Body of pancreas (tissue), 4 donors: ENCODE measurements at places on chromosomes 6 and 20. TPM values are rescaled to one million over a fixed set of nuclear protein-coding genes. Genes with fewer than 3 reads are reported as not detected.

GLP1R gene
- total RNA-seq = 5.7 TPM

IMPG1 gene
- total RNA-seq = not detected

TSBP1 gene
- not detected for total RNA-seq

SLA2 gene
- 1.0 TPM for total RNA-seq

ECHDC1 gene
- total RNA-seq = 27.4 TPM

- no peaks in the 10 kb centered on the region for H3K27me3 ChIP-seq
- H3K36me3 ChIP-seq = no peaks in the 10 kb centered on the region
- H3K27ac ChIP-seq = no peak overlapping the region
- no peak for DNase-seq
Observed at GRCh38 chr20:48733296-48733790, 94.5 kb downstream of the PREX1 start.

- peak; percentile 53 for DNase-seq
- H3K27ac ChIP-seq = no peak overlapping the region
- H3K36me3 ChIP-seq = no peaks in the 10 kb centered on the region
Observed at GRCh38 chr6:52233975-52234823, 10.1 kb downstream of the IL17F start.

- H3K4me3 ChIP-seq = no peak overlapping the region
- H3K27me3 ChIP-seq = no peaks in the 10 kb centered on the region
- peak overlapping the region; percentile 96 for H3K27ac ChIP-seq
- peak; percentile 85 for DNase-seq
- no peaks in the 10 kb centered on the region for H3K36me3 ChIP-seq
Observed at GRCh38 chr20:47319517-47320252, 36.8 kb downstream of the ZMYND8 start.

DNA sequence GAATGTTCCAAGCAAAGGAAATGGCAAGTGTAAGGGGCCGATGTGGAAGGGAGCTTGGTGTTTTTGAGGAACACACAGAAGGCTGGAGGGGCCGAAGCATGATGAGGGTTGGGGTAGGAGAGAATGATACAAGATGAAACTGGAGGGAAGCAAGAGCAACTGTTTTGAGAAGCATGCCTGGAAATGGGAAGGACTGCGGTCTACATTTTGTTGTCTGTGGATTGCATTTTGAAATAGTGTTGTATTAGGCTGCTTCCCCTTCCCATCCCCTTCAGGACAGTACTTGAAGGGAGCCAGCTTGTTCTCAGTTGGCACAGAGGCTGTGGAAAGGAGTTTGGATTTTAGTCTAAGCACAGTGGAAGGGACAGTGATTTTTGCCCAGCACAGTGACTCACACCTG lies 2.2 kb downstream of the TM9SF4 start:
- H3K27me3 ChIP-seq = no peaks in the 10 kb centered on the region
- peaks cover 48% of the 10 kb centered on the region for H3K4me1 ChIP-seq
- peak; percentile 22 for DNase-seq
- no peaks in the 10 kb centered on the region for H3K36me3 ChIP-seq
- H3K4me3 ChIP-seq = no peak overlapping the region

DNA sequence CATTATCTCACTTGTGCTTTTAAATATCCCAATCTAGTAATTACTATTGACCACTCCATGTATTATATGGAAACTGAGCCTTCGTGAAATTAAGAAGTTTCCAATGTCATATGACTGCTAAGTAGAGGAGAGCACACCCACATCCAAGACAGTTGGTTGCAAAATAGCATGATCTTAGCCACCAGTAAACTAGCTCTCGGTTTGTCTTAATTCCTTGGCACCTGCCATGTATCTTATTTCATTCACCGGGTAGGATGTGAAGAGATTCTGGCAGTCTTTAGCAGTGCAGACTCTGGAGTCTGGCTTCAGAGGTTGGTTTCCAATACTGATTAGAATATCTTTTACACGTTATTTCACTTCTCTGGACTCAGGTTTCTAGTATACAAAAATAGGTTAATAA lies 270.3 kb downstream of the LAMA2 start:
- H3K4me1 ChIP-seq = no peaks in the 10 kb centered on the region
- no peak overlapping the region for H3K27ac ChIP-seq
- H3K36me3 ChIP-seq = no peaks in the 10 kb centered on the region

GRCh38 chr20:43665466-43666176 lies 1.3 kb upstream of the MYBL2 start:
- no peaks in the 10 kb centered on the region for H3K27me3 ChIP-seq
- H3K27ac ChIP-seq = no peak overlapping the region
- H3K36me3 ChIP-seq = no peaks in the 10 kb centered on the region

GRCh38 chr6:65700561-65700960 lies 6.5 kb downstream of the EYS start:
- H3K27me3 ChIP-seq = no peaks in the 10 kb centered on the region
- no peak for DNase-seq
- H3K27ac ChIP-seq = no peak overlapping the region
- H3K4me1 ChIP-seq = no peaks in the 10 kb centered on the region
- no peak overlapping the region for H3K4me3 ChIP-seq

DNA sequence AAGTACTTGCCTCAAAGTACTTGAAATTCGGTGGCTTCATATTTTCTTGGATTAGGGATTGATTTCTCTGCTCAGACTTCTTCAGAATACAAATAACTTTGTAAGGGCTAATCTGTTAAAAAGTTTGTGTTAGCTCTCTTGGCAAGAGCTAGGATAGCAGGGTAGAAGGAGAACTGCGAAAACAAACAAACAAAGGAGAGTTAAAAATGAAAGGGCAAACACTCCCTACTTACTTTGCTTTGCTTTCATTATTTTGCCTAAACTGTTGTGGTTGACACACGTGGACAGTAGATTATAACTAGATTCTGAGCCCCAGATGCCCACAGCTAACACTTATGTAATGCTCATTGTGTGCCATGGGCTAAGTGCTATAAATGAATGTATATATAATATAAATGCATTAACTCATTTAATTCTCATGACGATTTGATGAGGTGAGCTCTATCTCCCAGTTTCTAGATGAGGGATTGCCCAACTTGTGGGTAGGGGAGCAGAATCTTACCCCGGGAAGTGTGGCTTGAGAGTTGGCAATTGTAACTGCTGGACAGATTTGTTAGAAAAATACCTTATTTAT lies 48.7 kb downstream of the EYA4 start:
- H3K27ac ChIP-seq = no peak overlapping the region
- no peaks in the 10 kb centered on the region for H3K27me3 ChIP-seq
- no peak overlapping the region for H3K4me3 ChIP-seq
- no peaks in the 10 kb centered on the region for H3K4me1 ChIP-seq

DNA sequence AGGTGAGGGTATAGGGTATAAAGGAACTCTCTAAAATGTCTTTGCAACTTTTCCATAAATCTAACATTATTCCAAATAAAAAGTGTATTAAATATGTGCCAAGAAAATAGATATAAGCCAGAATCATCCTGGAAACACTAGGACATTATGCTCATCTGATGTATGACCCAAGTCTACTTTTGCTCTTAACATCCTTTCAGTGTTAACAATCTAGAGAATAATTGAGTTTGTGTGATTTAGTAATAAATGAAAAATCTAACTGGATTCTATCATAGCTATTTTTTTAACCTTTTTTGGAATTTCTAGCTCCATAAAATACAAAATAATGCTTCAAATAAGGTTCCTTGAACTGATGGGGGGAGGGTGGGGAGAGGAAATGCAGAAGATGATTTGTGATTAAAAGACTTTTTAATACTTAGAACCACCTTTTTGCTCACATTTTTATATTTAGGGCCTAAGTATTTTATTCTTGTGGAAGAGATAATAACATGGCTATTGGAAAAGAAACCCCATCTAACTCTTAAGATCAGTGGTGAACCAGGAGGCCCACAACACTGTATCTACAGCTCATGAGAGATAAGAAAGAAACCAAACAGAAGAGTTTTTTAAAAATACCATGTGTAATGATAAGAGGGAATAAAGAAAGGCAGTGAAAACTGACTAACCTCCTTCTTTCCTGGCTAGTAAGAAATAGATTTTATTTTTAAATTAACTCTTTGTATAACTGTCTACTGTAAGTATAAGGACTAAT lies 68.5 kb downstream of the PDSS2 start:
- H3K27ac ChIP-seq = no peak overlapping the region
- no peak for DNase-seq
- no peaks in the 10 kb centered on the region for H3K4me1 ChIP-seq
- no peak overlapping the region for H3K4me3 ChIP-seq
- H3K27me3 ChIP-seq = no peaks in the 10 kb centered on the region

- H3K36me3 ChIP-seq = no peaks in the 10 kb centered on the region
- H3K27me3 ChIP-seq = no peaks in the 10 kb centered on the region
- H3K27ac ChIP-seq = no peak overlapping the region
- H3K4me1 ChIP-seq = peaks cover 4% of the 10 kb centered on the region
- H3K4me3 ChIP-seq = no peak overlapping the region
Observed at GRCh38 chr20:33415948-33416347, 14.6 kb upstream of the CDK5RAP1 start.

- H3K4me3 ChIP-seq = no peak overlapping the region
- H3K4me1 ChIP-seq = no peaks in the 10 kb centered on the region
- DNase-seq = no peak
- H3K27ac ChIP-seq = no peak overlapping the region
- no peaks in the 10 kb centered on the region for H3K36me3 ChIP-seq
- no peaks in the 10 kb centered on the region for H3K27me3 ChIP-seq
Observed at GRCh38 chr6:12608016-12608860, 108.3 kb upstream of the PHACTR1 start.

- no peaks in the 10 kb centered on the region for H3K36me3 ChIP-seq
- H3K27ac ChIP-seq = no peak overlapping the region
- peaks cover 11% of the 10 kb centered on the region for H3K4me1 ChIP-seq
- H3K4me3 ChIP-seq = no peak overlapping the region
Observed at GRCh38 chr6:6635869-6636268, 47.3 kb downstream of the LY86 start.

GRCh38 chr20:18790787-18791186 lies 22.8 kb upstream of the SCP2D1 start:
- no peak overlapping the region for H3K27ac ChIP-seq
- DNase-seq = no peak
- H3K4me1 ChIP-seq = peaks cover 12% of the 10 kb centered on the region
- no peak overlapping the region for H3K4me3 ChIP-seq
- no peaks in the 10 kb centered on the region for H3K27me3 ChIP-seq
